Mesothelial cell of epicardium (in vitro differentiated cells): ENCODE measurements at places on chromosomes 2 and 18. TPM values are rescaled to one million over a fixed set of nuclear protein-coding genes. Genes with fewer than 3 reads are reported as not detected.

OSR1 gene
- total RNA-seq, result 23.4 to 27.8 TPM (median 26.0 TPM) in 3 replicates

RUFY4 gene
- total RNA-seq, result not detected in 3 replicates

GRCh38 chr2:126322342-126322741, 333.6 kb upstream of the GYPC start:
- H3K27me3 ChIP-seq, result peaks cover 12% of the 10 kb centered on the region
- no peaks in the 10 kb centered on the region for H3K36me3 ChIP-seq
- DNase-seq, result no peak
- no peak overlapping the region for H3K27ac ChIP-seq

GRCh38 chr2:236672606-236673005, 103.0 kb downstream of the ACKR3 start:
- H3K4me1 ChIP-seq, result peaks cover 19% of the 10 kb centered on the region
- no peaks in the 10 kb centered on the region for H3K27me3 ChIP-seq
- peak; percentile 19 for DNase-seq
- H3K27ac ChIP-seq, result no peak overlapping the region
- no peak overlapping the region for H3K4me3 ChIP-seq

- no peak for DNase-seq
- H3K27me3 ChIP-seq, result peaks cover 2% of the 10 kb centered on the region
- no peaks in the 10 kb centered on the region for H3K36me3 ChIP-seq
- H3K4me3 ChIP-seq, result no peak overlapping the region
- no peaks in the 10 kb centered on the region for H3K4me1 ChIP-seq
Measured at GRCh38 chr2:130850788-130851623, 14.3 kb downstream of the ARHGEF4 start.
